ENCODE measurements at places on chromosomes 6 and 20.

DNA sequence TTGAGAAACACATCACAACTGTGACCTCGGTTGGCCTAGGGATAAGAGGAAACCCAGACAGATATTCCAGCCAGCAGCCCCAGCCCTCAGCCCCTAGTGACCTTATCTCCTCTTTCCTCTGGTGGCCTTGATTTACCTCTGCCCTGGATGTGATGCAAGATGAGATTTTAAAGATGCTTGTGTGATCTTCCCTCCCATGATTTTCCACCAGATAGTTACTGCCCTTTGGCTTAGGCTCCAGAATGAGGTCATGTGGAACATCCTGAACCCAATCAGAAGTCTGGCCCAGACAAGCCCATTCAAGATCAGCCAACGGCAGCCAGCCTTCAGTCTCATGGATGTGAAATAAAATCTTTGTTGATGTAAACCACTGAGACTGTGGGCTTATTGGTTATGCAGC lies 104.0 kb downstream of the BANF2 start:
- DNase-seq = no peak

GRCh38 chr20:57482796-57483195 lies 42.1 kb downstream of the CTCFL start:
- no peak for DNase-seq

GRCh38 chr6:121677571-121677970 lies 242.1 kb downstream of the GJA1 start:
- no peak for DNase-seq

- no peak for DNase-seq
These were observed 50.7 kb upstream of the INSM1 start for GRCh38 chr20:20317195-20317594.

DNA sequence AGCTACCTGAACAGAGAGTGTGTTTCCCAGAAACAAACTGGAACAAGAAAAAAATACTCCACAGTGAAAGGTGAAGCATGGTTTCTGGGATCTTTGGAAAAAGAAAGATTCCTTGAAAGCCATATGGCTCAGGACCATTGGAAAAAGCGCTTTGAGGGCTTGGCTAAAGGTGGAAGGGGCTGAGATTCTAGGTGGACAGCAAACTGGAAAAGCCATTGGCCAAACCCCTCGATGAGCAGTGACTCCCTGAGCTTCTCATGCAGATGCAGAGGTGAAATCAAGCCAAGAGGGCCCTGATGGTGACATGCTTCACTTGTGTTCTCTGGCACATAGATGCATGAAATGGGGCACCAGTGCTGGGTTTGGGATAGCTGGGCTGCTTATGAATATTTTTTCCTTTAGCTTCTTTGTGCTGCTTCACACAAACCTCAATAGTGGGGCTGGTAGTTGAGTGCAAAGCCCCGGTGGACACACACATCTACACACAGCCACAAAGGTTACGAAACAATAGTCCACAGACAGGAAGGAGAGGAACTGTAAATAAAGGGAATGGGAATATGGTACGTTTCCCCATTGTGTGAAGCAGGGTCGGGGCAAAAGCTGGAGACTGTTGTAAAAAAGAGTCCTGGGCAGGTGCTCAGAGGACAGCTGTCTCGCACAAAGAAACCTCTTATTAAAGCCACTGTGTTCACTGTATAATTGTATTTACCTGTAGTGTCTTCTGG lies 117.8 kb downstream of the FOXA2 start:
- DNase-seq = no peak

- no peak for DNase-seq
These were observed 48.5 kb upstream of the SUPT3H start for GRCh38 chr6:45426251-45426650.

GRCh38 chr6:16097382-16098171 lies 31.3 kb upstream of the MYLIP start:
- peak; percentile 33 for DNase-seq

DNA sequence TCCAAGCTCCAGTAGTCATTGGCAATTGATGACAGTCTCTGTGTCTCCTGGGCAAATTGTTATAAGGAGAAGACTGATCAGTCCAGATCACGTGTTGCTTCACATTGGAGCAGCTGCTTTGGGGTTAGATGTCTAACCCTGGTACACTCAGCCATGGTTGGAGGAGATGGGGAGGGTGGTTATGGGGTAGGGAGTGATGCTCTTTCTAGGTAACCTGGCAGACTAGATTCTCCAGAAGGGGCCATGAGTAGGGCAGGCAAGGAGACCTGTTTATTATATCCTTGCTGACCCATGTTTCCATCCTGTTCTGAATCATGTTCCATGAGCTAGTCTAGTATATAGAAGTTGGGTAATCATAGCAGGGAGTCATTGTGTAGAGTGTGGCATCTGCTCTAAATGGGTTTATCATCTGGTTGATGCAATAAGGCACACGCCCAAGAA lies 50.8 kb upstream of the BACH2 start:
- DNase-seq = no peak

DNA sequence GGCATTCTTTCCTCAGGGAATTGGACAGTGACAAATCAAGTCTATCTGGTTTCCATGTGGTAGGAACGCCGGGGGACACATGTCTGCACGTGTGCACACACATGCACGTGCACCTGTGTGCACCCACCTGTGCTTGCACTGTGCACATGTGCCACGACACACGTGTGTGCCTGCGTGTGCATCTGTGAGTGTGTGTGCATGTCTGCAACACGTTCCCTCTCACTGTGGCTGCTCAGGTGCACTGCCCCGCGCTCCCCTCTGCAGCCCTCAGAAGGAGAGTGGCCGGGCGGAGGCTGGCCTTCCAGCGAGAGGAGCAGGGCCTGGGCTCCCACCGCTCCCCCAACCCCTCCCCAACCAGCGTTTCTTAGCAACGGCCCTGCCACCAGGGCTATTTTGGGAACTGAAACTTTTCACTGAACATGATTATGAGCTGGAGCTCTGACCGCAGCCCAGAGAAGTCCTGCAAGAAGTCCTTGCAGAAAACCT lies 147.8 kb downstream of the PHACTR3 start:
- peak; percentile 81 for DNase-seq

DNA sequence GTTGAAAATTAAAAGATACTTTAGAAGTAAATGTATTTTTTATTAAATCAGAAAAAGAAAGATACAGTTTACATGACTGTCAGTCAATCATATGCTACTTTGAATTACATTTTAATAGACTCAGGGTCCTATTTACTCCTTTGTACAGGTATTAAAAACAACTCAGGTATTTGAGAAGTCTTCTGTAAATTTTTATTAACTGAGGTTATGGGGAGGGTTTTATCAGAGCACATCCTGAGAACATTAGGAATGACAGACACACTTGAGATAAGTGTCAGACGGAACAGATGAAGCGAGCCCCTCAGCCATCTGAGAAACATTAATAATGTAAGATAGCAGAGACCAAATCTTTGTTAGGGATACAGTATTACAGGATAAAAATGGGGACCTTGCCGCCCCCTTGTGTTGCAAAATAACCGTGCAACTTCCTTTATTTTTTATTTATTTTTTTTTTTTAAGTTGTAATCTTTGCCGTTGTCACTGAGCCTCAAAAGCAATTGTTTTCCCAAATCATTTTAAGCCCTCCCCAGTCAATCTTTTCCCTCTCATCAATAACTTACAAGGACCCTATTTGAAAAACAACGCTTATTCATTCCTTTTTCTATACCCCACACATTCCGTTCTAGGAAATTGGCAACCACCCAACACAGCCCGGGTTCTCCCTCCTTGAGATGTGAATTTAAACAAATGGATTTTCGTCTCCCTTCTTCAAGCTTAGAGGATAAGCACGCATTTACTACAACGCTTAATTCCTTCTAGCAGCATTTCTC lies 126.7 kb downstream of the BCAS1 start:
- DNase-seq = peak; percentile 44

- peak; percentile 75 for DNase-seq
These were observed 11.5 kb downstream of the ITPR3 start for GRCh38 chr6:33632558-33633039.

DNA sequence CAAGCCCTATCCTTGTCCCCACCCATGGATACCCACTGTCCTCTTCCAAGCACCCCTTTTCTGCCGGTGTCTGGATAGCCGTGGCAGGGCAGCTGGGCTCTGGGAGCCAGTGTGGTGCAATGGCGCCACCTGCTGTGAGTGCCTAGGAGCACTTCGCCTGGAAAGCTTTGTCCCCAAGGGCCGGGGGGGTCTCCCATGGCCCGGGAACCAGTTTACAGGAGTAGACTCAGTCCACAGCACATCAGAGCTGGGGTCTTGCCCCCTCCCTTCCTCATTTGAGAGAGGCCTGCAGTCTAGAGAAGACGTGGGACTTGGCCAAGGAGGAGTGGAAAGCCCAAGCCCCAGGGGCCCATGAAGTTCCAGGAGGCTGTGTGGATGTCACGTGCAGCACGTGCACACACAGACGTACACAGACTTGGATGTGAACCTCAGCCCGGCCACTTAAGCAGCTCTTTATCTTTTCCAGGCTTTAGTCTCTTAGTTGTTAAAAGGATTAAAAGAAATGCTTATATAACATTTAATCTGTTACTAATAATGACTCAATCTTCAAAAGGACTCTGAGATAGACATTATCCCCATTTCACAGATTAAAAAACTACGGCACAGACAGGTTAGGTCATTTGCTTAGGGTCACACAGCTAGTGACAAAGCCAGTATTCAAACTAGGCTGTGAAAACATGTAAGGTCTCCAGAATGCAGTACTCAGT lies 40.9 kb upstream of the CDH22 start:
- DNase-seq = peak; percentile 80
